ENCODE measurements at places on chromosomes 2 and 18.

GRCh38 chr2:74719066-74719465, 65.0 kb downstream of the SEMA4F start:
- no peak for DNase-seq

DNA sequence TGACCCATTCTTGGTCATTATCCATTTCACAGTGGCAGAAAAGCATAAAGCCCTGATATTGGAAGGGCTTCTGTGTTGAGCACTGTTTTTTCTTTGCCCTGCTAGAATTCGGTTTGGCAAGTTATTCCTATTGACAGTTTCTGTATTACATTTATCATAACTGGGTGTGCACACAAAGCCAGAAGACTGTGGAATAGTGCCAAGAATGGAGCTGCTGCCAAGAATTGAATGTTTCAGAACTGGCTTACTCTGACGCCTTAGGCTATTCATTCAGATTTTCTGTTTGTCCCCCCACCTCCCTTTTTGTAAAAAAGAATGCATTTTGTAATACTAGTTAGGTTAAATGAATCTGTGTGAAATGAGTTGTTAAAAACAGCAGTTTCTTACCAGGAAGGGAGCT, 12.7 kb downstream of the KDM3A start:
- no peak for DNase-seq

DNA sequence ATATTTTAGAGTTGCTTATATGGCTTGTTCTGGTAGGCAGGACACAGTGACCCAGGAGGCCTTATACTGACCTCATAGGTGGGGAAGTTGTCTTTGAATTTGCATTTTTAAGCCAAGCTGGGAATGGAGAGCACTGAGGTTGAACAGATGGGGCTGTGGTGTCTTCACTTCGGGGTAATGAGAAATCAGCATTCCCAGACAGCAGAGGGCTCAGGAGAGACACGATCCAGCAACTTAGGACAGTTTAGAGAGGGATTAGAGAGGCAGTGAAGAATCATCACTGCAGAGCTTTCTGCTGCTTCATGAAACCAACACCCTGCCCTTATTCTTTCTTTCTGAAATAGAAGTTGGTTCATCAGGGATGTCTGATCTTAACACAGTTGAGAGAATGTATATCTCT, 202.4 kb downstream of the TDRD15 start:
- no peak for DNase-seq

- no peak for DNase-seq
These were observed 55.2 kb downstream of the TMEM247 start for GRCh38 chr2:46534589-46534988.

GRCh38 chr18:57480733-57481132, 45.6 kb downstream of the ONECUT2 start:
- no peak for DNase-seq

DNA sequence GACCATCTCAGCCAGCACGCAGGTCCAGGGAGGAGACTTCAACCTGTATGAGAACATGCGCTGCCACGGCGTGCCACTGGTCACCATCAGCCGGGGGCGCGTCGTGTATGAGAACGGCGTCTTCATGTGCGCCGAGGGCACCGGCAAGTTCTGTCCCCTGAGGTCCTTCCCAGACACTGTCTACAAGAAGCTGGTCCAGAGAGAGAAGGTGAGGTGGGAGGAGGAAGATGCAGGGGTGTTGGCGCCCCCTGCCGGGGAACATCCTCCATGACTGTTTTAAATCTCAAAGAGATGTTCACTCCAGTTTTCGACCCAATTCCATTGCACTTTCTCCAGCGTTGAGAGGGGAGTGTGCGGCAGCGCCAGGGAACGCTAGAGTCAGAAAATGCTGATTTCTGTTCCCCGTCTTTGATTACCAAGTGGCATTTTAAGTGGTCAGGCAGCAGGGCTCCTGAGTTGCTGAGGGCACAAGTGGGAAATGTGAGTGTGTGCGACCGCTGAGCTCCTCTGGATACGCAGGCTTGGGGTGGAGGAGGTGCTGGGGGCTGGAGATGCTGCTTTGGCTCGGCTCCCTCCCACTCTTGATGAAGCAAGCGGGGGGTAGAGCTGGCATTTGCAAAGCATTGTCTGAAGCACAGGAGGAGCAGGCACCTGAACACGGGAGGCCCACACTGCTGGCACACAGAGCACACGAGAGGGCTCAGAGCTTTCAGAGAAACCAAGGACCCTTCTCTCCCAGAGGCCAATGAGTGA, 27.7 kb upstream of the MAPRE3 start:
- DNase-seq: peak; percentile 20

DNA sequence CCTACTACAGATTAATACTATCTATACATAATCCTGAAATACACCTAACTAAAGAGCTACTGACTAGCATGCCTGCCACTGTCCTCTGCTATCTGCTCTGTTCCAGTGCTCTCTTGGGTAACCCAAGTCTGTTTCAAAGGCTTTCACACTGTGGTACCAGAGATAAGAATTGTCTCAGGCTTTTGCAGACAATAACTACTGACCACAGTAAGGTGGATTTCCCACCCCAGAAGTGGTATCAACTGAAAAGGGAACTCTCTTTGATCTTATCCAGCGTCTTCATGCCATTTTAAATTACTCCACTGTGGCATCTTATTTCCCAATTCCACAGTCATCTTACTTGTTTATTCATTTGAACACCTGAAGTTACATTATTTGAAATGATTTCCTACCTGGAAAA, 190.2 kb downstream of the IKZF2 start:
- DNase-seq: no peak

DNA sequence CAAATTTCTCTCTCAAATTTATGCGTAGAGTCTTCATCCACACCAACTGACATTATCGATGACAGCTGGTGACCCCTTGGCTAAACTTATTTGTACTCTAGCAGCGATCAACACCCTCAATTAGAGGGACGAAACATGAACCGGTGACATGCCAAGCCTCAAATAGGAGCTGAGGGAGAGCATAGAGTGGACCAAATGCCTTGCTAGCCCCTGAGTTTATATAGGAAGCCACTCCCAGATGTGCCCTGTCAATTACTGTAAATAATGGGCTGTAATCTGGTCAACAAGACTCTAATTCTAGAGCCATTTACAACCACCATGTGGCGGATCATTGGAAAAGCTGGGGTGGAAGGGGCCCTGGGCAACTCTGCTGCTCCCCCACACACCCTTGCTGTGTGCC, 47.6 kb upstream of the FHL2 start:
- DNase-seq: no peak

DNA sequence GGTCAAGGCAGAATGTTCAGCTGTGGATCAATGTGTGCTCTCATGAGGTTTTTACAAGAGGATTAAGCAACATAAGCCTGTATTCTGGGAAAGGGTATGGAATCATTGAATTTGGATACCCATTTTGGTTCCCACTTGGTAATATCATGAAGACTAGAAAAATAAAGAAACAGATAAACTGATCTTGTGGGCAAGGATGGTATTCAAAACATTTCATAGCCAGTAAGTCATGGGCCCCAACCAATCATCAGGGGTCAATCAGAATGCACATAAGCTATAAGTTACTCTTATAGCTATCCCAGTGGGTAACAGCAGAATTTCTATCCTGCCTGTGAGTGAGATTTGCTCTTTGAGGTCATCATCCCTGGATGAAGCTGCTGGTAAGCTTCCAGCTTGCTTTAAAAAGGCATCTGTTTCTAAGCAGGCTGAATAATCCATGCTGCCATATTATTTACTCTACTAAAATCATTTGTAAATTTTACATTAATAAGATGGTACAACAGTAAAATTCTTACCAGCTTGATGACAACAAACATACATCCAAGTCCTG, 291.2 kb downstream of the RAD51AP2 start:
- no peak for DNase-seq

DNA sequence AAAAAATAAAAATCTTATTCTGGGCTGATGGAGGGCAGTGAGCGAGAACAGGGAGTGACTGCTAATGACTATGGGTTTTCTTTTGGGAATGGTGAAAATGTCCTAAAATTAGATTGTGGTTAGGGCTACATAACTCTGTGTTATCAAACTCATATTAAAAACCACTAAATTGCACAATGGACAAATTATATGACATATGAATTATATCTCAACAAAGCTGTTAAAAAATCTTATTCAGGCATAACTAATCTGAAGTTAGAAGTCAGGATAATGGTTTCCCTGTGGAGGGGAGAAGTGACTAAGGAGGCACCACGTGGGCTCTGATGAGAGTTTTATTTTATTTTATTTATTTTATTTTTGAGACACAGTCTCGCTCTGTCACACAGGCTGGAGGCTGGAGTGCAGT, 32.1 kb upstream of the DPP4 start:
- no peak for DNase-seq

DNA sequence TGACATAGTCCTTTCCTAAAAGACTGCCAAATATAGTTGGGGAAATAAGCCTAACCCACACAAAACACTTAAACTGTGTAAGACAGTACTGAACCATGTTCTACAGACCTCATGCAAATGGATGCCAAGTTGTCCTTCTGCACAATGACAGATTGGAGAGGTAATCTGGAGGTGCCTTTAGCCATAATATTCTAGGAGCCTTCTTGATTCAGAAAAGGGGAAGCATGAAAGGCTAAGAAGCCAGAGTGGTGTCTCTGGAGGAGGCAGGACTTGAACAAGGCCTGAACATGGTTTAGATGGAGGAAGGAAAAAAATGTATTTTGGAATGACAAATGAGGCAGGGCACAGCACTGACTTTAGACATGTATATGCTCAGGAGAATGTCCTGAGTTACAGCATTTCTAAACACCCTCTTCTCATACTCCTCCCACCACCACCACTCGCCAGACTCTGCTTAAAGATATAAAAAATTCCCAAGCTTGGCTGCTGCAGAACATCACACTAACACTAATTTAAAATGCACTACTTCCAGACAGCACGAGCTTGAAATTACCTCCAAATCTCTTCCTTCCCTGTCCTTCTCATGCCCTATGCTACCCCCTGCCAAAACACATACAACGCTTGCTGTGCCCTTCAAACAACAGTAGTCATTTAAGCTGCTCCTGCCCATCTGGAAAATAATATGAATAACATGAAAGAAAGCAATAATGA, 110.4 kb downstream of the ANKRD44 start:
- no peak for DNase-seq

DNA sequence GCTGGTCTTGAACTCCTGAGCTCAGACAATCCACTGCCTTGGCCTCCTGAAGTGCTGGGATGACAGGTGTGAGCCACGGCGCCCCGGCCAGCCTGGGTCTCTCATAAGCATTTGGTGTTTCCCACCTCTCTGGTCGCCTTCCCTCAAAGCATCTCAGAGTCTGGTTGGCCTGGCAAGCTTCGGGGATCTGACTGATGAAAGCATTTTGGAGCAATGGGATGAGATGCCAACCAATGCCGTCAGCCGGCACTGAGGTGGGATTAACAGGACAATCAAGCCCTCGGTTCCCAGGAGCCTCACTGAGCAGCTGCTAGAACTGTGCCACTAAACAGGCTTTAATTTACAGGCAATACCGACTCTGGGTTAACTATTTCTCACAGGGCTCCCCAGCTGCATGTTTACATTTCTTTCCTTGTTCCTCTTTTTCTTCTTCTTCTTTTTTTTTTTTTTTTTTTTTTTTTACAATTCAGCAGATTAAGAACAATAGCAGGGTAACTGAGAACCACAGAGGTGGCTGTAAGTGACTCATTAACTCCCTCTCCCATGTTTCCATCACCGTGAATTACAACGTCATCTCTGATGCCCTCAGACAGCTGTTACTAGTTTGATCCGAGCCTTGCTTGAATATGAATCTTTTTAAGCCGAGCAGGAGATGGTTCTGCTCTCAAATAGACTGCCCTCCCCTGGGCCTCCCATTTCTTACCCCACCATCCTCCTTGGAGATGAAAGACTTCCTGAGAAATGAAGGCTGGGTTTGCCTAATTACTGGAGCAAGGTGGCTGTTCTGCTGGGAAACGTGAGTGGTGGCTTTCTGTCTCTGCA, 37.9 kb downstream of the ODC1 start:
- DNase-seq: no peak

DNA sequence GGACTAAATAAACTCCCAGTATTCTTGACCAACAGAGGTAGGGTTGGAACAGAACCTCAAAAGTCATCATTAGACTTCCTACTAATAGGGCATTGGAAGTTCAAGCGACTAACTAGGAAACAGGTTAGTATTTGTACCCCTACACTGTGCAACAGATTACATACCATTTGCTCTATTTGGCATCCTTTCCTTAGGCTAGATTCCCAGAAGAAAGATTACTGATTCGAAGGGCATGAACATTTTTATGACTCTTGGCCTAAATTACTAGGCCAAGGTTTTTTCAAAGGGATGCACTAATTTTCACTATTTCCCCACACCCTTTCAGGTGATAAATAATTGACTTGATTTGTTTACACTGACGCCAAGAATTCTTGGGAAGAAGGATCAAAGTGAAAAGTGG, 104.8 kb upstream of the CYP1B1 start:
- no peak for DNase-seq

DNA sequence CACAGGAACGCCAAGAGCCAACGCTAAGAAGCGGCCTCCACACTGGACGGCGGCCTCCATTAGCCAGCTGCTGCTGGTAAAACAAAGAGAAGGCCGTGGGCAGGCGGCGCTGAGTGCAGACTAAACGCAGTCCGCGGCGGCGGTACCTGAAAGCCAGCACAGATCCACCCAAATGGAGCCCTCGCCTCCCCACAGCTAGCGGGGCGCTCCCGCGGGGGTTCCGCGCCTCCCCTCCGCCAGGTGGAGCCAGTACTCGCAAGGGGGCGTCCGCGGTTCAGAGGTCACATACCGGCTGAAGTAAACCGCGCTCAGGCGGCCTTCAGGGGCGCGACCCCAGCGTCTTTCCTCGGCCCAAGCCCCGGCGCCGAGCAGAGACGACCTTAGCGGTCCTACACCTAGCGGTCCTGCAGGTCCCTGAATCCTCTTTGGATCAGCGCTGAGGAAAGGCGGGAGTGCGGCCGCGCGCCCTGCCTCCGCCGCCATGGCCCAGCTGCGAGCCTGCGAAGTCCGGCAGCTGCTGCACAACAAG, 293.1 kb upstream of the ERBB4 start:
- DNase-seq: no peak

DNA sequence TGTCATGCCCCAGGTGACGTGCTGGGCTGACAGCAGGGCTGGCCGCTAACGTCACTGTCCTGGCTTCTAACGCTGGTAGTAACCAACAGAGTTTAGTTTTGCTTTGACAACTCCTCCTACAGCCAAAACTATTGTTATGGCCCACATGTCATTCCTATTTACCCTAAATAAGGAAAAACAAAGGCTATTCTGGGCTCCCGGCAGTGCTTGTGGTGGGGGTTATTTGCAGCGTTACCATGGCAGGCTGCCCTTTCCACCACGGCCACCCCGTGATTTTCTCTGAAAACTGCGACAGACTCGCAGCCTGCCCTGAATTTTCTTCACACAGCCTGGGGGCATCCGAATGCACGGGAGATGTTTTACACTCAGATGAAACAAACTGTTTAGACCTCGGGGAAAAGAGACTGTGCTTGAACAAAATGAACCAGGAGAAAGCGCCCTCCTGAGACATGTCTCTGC, 115.2 kb downstream of the FAM210A start:
- no peak for DNase-seq

- DNase-seq: peak; percentile 46
These were observed 108.8 kb downstream of the SLC4A3 start for GRCh38 chr2:219736209-219736608.

GRCh38 chr2:45259138-45259537, 249.9 kb upstream of the SIX2 start:
- peak; percentile 96 for DNase-seq

- DNase-seq: no peak
These were observed 12.0 kb downstream of the NDUFAF7 start for GRCh38 chr2:37243435-37243834.
